ENCODE measurements at places on chromosomes 3 and 15.
A peak's percentile ranks its signal among the peaks of the same experiment; 100 is the strongest.

DNA sequence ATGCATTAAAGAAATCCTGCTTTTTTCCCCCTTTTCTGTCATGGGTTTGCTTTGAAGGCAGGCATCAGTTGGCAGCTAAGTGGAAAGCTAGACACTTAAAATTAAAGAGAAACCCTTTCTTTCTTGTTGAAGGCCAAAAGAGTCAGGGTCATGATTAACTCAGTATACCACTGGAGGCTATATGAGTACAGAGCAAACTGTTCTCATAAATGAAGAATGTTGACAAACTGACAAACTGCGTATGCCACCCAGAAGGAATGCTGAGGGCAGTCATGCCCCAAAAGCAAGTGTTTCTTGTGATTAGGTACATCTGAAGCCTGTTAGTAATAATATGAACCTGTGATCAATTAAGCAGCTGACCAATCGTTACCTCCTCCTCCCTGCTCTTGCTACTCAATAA is 43.6 kb upstream of the COL6A6 start:
- DNase-seq, result no peak

- no peak for DNase-seq
Measured at GRCh38 chr3:52555056-52555455, 18.7 kb downstream of the UQCC5 start.

GRCh38 chr3:9686050-9686550 is 17.5 kb upstream of the CPNE9 start:
- DNase-seq, result no peak

- no peak for DNase-seq
Measured at GRCh38 chr15:68612503-68612902, 33.7 kb downstream of the CORO2B start.

DNA sequence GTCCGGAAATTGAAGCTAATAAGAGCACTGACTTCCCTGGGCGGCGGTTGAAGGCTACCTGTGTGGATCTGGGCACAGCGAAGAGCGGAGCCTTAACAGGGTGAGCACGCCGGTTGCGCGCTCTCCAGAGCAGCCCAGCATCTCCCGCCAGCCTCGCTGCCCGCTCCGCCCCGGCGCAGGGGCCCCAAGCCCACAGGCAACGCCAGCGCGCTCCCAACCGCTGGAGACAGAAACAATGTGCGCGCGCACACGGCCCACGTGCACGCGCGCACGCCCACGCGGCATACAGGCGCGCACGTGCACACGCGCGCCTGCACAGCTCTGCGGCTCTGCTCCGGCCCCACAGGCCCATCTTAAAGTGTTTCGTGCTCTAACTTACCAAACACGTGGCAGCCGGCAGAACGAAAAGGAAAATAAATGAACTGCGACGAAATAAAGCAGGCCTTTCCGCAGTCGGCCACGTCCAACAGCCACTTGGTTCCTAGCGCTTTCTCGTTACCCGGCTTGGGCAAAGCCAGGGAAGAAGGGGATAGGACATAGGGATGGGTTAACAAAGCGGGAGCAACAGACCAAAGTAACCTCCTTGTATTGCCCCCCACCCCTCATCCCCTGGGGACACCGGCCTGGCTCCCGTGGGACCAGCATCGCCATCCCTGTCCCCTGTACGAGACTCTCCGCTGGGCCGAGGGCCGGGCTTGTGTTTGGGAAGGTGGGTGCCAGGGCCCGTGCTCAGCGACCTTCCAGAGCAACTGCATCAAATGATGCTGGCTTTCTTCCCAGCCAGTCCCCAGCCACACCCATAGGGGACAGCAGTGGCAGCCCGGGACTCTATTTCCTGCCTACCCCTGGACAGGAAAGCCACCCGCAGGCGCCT is 203.7 kb downstream of the ABHD5 start:
- peak; percentile 55 for DNase-seq

DNA sequence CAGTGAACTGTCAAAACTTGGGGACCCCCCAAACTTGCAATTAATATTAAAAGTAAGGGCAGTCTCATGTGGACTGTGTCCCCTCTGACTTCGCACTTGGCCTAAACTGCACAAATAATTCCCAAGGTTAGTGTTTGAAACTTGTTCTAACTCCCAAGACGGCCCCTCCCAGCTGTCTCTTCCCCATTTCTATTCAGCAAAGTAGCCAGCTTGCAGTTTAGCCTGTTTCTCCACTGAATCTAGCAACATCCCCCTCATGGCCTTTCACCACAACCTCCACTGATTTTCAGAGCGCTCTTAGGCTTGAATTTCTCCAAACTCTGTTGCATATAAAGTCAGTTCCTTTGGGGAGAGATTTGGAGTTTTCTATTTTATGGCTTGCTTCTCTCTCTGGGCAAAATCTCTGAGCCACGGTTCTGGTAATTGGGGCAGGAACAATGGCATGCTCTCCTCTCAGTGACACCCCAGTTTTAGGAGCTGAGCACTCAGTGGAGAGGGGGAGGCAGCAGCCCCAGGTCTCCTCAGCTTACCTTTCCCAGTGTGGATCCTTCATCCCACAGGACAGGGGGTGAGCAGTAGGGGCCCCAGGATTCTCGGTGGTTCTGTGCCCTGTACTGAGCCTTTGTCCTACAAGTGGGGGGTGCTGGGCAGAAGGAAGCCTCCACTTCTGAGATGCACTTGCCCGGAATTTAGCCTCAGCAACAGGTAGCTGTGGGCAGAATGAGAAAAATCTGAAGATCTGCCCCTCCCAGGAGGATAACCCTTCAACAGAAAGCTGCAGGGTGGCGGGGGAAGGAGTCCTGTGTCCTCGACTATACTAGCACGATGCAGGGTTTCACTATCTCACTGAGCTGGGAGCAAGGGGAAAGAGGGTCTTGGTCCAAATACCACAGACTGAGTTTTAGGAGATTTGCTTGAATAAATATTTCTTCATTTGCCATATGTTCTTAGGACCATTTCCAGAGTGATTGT is 39.3 kb upstream of the GATA2 start:
- DNase-seq, result no peak

Data from fibroblast of skin of left biceps (primary cell).